ENCODE measurements at places on chromosomes 5 and 9.

DNA sequence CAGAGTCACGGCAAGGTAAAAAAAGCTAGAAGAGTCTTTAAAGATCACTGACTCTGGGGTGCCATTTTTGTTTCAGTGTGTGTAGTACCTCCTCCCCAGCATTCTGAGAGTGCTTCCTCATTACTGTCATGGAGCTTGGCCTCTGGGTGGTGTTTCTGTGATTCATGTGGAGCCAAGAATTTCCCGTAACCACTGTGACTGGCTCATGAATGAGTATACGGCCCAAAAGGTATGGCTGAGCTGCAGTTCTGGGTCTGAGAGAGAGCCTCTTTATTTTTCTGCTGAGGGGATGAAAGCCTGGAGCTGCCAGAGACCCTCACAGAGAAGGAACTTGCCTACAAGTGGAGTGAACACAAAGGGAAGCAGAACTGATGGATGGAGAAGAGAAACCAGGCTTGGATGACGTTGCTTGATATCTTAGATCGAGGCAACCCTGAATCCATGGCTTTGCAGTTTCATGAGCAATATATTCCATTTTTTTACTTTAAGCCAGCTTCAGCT lies 85.6 kb downstream of the PTTG1 start:
- no peak for DNase-seq

- DNase-seq = no peak
These were observed 16.1 kb upstream of the DRD1 start for GRCh38 chr5:175460126-175460525.

DNA sequence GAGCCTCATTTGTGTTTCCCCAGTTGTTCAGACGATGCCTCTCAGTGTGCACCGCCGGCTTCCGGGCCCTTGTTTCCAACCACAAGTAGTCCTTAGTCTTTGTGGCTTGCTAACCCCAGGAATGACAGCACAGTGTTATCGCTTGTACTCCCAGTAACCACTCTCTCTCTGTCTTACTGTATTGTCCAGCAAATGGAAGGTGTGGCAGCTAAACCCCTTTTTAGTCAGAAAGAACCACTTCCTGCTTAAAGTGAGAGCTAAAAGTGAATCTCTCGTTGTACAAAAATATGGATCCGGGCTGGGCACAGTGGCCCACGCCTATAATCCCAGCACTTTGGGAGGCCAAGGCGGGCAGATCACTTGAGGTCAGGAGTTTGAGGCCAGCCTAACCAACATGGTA lies 61.3 kb downstream of the ENC1 start:
- no peak for DNase-seq

DNA sequence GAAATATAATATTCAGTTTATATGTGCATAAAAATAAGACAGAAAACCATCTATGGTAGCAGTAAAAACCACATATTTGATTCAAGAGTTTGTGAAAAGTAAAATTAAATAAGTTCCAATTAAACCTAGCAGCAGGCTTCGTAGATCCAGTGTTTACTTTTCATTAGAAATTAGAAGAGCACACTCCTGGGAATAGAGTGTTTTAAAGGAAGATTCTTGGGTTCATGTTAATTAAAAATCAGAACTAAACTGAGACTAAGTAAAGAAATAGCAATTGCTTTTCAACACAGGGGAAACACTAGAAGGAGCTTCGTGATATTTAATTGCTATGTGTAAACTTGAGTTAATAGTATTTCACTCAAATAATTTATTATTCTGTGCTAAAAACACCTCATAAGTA lies 1097.8 kb upstream of the CDH18 start:
- no peak for DNase-seq

GRCh38 chr5:3602785-3603502 lies 7.3 kb downstream of the IRX1 start:
- DNase-seq = no peak

DNA sequence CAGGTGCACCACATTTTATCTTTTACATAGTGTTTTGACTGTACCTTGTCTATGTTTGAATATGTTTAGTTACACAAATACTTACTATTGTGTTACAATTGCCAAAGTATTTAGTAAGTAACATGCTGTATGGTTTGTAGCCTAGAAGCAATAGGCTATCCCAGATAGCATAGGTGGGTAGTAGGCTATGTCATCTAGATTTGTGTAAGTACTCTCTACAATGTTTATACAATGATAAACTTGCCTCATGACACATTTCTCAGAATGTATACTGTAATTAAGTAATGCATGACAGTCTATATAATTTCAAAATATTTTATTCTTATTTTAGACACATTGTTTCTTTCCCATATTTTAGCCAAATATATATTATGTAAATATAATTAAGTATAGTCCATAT lies 836.8 kb upstream of the CDH9 start:
- no peak for DNase-seq

- no peak for DNase-seq
These were observed 4.3 kb downstream of the CD74 start for GRCh38 chr5:150408231-150408943.

- DNase-seq = no peak
These were observed 3.3 kb downstream of the MEF2C start for GRCh38 chr5:88879724-88880123.

DNA sequence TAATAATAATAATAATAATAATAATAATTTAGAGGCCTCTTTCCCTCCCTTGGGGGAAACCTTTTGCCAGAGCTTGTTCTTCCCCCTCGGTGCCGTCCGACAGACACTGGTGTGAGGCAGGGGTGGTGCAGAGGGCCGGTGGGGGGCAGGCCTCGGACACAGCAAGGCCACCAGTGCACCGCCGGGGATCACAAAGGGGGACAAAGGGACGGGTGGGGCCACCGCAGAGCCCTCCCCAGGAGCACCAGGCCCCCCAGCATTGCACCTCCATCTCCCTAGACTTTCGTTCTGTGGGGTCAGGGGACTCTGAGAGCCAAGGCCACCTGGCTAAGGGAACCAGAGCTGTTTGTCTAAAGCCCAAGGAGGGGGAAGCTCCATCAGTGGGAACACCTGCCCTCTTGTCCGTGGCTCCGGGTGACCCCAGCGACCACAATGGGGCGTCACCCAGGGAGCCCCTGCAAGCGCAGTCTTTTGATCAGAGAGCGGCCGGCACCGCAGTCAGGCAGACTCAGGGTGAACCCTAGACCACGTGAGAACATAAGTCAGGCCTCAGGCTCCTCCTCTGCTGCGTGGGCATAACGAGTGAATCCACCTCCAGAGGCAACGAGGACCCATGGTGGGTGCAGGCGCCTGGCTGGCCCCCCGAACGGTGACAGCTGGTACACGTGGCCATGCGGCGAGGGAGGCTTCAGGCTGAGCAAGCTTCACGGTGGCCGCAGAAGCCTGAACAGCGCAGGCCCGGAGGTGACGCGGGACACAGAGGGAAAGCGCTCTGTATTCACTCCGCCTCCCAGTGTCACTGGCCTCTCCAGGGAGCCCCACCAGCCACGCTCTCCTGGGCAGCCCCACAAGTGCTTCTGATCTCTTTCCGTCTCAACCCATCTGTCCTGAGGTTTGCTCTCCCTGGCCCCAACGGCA lies 12.0 kb upstream of the QSOX2 start:
- no peak for DNase-seq

- DNase-seq = no peak
These were observed 54.6 kb upstream of the POU4F3 start for GRCh38 chr5:146284016-146284415.

DNA sequence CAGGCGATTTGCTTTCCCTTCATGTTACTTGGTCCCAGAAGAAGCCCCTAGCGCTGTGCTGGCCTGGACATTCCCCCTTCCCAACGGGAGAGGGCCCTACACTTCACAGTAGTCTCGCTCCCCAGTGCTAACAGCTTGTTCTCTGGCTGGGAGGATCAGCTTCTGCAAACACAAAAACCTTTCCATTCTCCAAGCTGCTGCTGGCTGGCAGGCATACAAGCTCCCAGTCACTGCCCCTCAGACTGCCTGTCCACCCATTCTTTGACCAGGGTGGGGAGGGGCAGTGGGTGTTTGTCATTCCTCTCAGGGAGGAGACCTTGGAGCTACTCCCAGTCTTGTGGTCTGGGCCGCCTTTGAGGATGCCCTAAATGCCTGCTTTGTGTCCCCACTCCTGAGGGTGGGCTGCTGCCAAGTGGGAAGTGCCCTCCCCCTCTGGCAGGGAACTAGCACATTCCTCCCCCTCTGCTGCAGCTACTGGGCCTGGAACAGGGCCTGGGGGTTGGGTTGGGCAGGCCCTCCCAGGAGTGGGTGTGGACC lies 20.8 kb downstream of the ENHO start:
- DNase-seq = no peak

DNA sequence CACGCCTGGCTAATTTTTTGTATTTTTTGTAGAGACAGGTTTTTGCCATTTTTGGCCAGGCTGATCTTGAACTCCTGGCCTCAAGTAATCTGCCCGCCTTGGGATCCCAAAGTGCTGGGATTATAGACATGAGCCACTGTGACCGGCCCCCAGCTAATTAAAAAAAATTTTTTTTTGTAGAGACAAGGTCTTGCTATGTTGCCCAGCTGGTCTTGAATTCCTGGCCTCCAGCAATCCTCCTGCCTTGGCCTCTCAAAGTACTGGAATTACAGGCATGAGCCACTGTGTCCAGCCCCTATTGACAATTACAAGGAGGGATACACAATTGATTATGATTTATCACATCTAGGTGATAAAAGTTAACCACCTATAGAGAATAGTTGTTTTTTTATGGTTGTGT lies 59.5 kb downstream of the NR2F1 start:
- DNase-seq = no peak

GRCh38 chr5:171207256-171207847 lies 101.7 kb upstream of the TLX3 start:
- no peak for DNase-seq

DNA sequence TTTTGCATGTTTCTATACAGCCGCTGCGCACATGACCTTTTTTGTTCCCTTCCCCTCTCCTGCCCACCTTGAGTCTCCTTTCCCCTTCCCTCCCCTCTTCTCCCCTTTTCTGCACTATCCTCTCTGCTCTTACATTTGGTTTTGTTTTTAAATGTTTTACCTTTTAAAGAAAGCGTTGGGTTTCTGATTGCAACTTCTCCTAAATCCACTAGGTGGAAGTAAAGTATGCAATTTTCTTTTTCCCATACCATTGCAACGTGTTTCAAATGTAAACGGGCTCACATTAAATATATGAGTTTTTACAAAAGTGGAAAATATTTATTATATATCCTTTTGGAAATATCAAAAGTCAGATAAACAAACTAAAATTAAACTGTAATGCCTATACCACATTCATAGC lies 500.9 kb downstream of the DIRAS2 start:
- no peak for DNase-seq

DNA sequence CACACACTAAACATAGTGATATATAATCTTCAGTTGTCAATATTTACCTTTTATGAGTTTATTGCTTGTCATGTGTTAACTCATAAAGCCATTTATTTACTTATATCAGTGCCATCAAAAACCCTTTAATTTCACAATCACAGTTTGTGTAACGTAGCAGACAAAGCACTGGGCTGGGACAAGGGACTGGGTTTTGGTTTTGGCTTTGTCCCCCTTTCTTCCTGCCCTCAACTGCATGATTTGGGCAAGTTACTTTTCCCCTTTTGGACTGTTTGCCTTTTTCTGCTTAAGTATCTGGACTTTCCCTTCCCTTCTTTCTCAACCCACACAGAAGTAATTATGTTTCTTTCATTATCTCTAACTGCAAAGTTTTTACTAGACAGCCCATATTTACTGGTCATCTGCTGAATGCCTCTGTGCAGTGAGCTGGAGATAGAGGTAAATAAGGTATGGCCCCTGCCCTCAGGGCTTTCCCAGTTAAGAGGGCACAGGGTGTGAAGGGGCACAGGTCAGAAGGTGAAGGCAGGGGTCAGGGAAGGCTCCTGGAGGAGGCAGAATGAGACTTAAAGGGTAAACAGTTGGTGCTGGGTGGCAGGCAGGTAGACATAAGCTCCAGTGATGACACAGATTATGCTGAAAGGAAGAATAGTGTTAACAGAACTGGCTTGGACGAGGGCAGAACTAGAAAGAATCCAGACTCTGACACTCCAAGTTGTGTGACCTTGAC lies 14.8 kb upstream of the NR3C1 start:
- no peak for DNase-seq

DNA sequence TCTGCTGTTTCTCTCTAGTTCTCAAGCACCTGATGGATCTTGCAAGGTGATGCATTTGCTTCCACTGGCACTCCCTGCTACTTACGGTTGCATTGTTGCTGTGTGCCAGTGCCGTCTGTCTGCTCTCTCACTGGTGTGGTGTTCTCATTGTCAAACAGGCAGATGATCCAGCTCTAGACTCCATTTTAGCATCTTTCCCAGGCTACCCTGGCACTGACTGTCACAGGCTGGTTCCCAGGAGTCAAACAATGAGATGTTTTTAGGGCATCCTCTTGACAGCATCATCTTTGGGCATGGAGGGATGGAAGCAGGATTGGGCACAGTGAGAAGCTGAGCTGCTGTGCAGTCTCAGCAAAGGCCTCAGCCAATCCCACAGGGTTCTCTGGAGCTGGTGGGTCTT lies 12.9 kb downstream of the MTRR start:
- no peak for DNase-seq

- DNase-seq = no peak
These were observed 72.4 kb downstream of the NEK6 start for GRCh38 chr9:124330011-124330697.

- DNase-seq = no peak
These were observed 113.9 kb downstream of the DCP2 start for GRCh38 chr5:113090336-113091106.

DNA sequence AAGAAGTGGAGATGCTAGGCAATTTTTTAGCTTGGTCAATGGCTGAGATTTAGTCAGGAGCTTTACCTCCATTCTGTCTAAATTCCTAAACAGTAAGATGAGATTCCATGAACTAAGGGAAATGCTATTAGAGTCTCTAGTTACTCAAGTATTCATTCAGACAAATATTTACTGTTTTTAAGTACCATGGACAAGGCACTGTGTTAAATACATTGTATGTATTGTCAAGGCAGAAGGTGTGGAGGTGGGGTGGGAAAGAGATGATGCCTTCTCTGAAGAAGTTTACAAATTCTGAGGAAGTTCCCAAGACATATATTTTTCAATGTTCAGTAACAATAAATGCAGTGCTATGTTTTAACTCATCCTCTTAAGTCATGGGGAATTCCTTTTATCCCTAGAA lies 459.9 kb upstream of the NMUR2 start:
- no peak for DNase-seq

DNA sequence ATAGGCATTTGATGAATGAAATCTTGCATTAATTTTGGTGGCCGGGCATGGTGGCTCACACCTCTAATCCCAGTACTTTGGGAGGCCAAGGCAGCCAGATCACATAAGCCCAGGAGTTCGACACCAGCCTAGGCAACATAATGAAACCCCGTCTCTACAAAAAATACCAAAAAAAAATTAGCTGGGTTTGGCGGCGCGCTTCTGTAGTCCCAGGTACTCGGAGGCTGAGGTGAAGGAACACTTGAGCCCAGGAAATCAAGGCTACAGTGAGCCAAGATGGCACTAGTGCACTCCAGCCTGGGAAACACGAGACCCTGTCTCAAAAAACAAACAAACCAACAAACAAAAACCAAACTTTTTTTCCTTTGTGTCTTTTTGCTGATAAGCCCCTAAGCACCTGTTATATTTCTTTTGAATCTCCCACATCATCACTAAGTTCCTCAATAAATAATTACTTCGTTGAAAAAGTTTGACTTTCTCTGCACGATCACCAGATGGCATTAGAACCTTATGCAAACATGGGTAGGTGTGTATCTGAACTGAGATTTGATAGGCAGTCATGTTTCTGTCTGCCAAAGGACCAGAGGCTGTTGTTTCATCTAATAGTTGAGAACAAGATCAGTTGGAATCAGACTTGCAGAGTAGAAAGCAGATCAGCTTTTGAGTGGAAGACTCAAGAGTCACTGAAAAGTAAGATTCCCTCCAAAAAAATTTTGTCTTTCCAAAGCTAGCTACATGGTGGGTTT lies 5.5 kb upstream of the MATR3 start:
- DNase-seq = no peak

- peak; percentile 49 for DNase-seq
These were observed at the start of gene DRD1 for GRCh38 chr5:175444060-175444904. DRD1 (minus strand) TSS chr5:175444182; CDS start chr5:175443099, 1,083 bp downstream.

Data from D721Med (cell line).